ENCODE measurements at places on chromosomes 16 and 17. TPM values are rescaled to one million over a fixed set of nuclear protein-coding genes. Genes with fewer than 3 reads are reported as not detected.

CCDC78 gene
- 0.98 TPM for total RNA-seq

TBC1D28 gene
- total RNA-seq: not detected

TP53TG3 gene
- total RNA-seq: 0.35 TPM

TSPAN10 gene
- total RNA-seq: 2.0 TPM

DPEP1 gene
- total RNA-seq: under 0.01 TPM

AMZ2 gene
- total RNA-seq: 48.1 TPM

RTN4RL1 gene
- total RNA-seq: under 0.01 TPM

SLC5A10 gene
- total RNA-seq: under 0.01 TPM

ITGAD gene
- total RNA-seq: not detected

KCTD19 gene
- not detected for total RNA-seq

KRTAP1-5 gene
- total RNA-seq: not detected

TBC1D3D gene
- 0.12 TPM for total RNA-seq

IRX3 gene
- total RNA-seq: 2.0 TPM

DNAI2 gene
- total RNA-seq: not detected

PLCG2 gene
- 0.08 TPM for total RNA-seq

GABARAP gene
- 222 TPM for total RNA-seq

TBC1D3G gene
- not detected for total RNA-seq

SAMD14 gene
- 2.2 TPM for total RNA-seq

SALL1 gene
- not detected for total RNA-seq

KRT23 gene
- total RNA-seq: not detected

KRTAP2-2 gene
- total RNA-seq: not detected

ARL5C gene
- not detected for total RNA-seq

LDHD gene
- 0.12 TPM for total RNA-seq

HS3ST3A1 gene
- total RNA-seq: 0.38 TPM

HAS3 gene
- total RNA-seq: 1.3 TPM

ATMIN gene
- total RNA-seq: 23.1 TPM

KRTAP4-4 gene
- not detected for total RNA-seq

SLFN12L gene
- under 0.01 TPM for total RNA-seq

KRTAP9-4 gene
- total RNA-seq: not detected

GJC1 gene
- 11.6 TPM for total RNA-seq

ST6GALNAC2 gene
- 0.23 TPM for total RNA-seq

FBXL16 gene
- total RNA-seq: 0.08 TPM

C16orf95 gene
- 4.6 TPM for total RNA-seq

FBXO39 gene
- 0.82 TPM for total RNA-seq

TMEM95 gene
- not detected for total RNA-seq

HOXB5 gene
- not detected for total RNA-seq

DLX4 gene
- not detected for total RNA-seq

MYH8 gene
- not detected for total RNA-seq

MYCBPAP gene
- total RNA-seq: 4.1 TPM

PROCA1 gene
- 0.90 TPM for total RNA-seq

OR1F1 gene
- not detected for total RNA-seq

EEF2KMT gene
- total RNA-seq: 9.7 TPM

VAT1L gene
- total RNA-seq: 0.08 TPM

BFAR gene
- total RNA-seq: 30.4 TPM

PLA2G10 gene
- total RNA-seq: not detected

LCMT1 gene
- total RNA-seq: 31.5 TPM

LITAF gene
- 94.8 TPM for total RNA-seq

CES5A gene
- total RNA-seq: not detected

ZFHX3 gene
- 8.3 TPM for total RNA-seq

ORC6 gene
- total RNA-seq: 0.94 TPM

C16orf92 gene
- not detected for total RNA-seq

COL1A1 gene
- total RNA-seq: 1,618 TPM

NHERF2 gene
- total RNA-seq: 48.6 TPM
